NCI-H2081 treated with DMSO at 0.1 percent for 48 hours (cell line): ENCODE measurements at places on chromosomes 6 and 20.

- no peak for DNase-seq
These were observed 106.2 kb downstream of the SLC24A3 start for GRCh38 chr20:19318610-19319009.

DNA sequence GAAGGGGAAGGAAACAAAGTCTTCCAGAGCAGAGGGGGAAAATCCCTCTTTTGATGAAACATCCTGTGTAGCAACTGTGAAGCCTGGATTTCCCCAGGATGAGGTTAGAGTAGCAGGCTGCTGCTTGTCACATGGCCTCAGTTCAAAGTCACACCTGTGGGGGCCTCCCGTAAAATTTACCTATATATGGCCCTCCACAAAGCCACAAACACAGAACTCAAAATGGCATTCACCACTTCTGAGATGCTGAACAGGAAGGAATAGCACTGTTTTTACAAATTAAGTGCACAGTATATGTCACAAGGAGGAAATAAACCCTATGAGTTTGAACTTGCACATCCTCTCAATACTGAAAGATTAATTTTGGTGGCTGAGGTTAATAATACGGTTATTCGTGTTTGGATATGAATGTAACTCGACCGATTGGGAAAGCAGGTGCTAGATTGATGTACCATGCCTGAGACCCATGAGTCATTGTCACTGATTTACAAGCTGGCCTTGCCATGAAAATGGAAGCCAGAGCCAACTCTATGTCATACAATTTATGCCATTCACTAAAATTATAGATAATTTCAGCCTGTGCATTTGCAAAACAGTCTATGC, 70.6 kb downstream of the SGK1 start:
- DNase-seq = peak; percentile 19

GRCh38 chr6:122722746-122723145, 56.8 kb upstream of the FABP7 start:
- no peak for DNase-seq

DNA sequence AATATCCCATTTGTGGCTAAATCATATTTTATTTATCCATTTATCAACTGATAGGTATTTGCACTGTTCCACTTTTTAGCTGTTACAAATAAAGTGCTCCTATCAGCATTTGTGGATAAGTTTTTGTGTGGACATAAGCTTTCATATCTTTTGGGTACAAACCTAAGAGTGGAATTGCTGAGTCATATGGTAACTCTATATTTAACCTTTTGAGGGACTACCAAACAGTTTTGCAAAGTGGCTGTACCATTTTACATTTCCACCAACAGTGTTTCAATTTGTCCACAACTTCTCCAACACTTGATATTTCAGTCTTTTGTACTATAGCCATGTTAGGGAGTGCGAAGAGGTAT, 23.6 kb upstream of the ECHDC1 start:
- DNase-seq = no peak
